ENCODE measurements at places on chromosomes 4 and X. TPM values are rescaled to one million over a fixed set of nuclear protein-coding genes. Genes with fewer than 3 reads are reported as not detected.

IBSP gene
- not detected for total RNA-seq

TEX11 gene
- not detected for total RNA-seq

ADGRA3 gene
- 1.3 TPM for total RNA-seq

CDKN2AIP gene
- total RNA-seq, result 13.8 TPM

MAGIX gene
- 0.32 TPM for total RNA-seq

TCP11X2 gene
- total RNA-seq, result not detected

RAB40AL gene
- total RNA-seq, result 0.94 TPM

PWWP3B gene
- total RNA-seq, result not detected

REPS2 gene
- 1.1 TPM for total RNA-seq

GPR143 gene
- total RNA-seq, result 1.5 TPM

DMRTC1 gene
- total RNA-seq, result not detected

FAM9B gene
- total RNA-seq, result not detected

NSUN7 gene
- under 0.01 TPM for total RNA-seq

UGT2A1 gene
- total RNA-seq, result not detected

PCDH10 gene
- total RNA-seq, result 0.38 TPM

NSG1 gene
- total RNA-seq, result 0.81 TPM

RTL5 gene
- 1.1 TPM for total RNA-seq

TBC1D9 gene
- total RNA-seq, result 38.0 TPM

ENOX2 gene
- total RNA-seq, result 14.2 TPM

GLRA2 gene
- not detected for total RNA-seq

CCSER1 gene
- 1.1 TPM for total RNA-seq

PNMA5 gene
- total RNA-seq, result not detected

LUZP4 gene
- total RNA-seq, result not detected

BCORL1 gene
- 2.4 TPM for total RNA-seq

SEPTIN6 gene
- 7.1 TPM for total RNA-seq

F9 gene
- total RNA-seq, result not detected

PACRGL gene
- total RNA-seq, result 22.0 TPM

CT47A1 gene
- total RNA-seq, result not detected

OPRPN gene
- total RNA-seq, result not detected

SSX4B gene
- not detected for total RNA-seq

ATP11C gene
- total RNA-seq, result 56.1 TPM

FRMD7 gene
- total RNA-seq, result under 0.01 TPM

TCEAL2 gene
- not detected for total RNA-seq

ANK2 gene
- 1.5 TPM for total RNA-seq

KLHL5 gene
- 119 TPM for total RNA-seq

TMEM31 gene
- total RNA-seq, result not detected

PLP1 gene
- total RNA-seq, result not detected

PRICKLE3 gene
- total RNA-seq, result 9.7 TPM

METAP1 gene
- total RNA-seq, result 15.9 TPM

PPP2R2C gene
- total RNA-seq, result 0.16 TPM

POLN gene
- total RNA-seq, result 4.3 TPM

GABRA4 gene
- total RNA-seq, result not detected

UGT2B7 gene
- total RNA-seq, result not detected

ALPK1 gene
- total RNA-seq, result 5.3 TPM

MFAP3L gene
- 0.16 TPM for total RNA-seq

DDX60 gene
- 42.2 TPM for total RNA-seq

P2RY8 gene
- 0.38 TPM for total RNA-seq

NDP gene
- not detected for total RNA-seq

MPC1L gene
- not detected for total RNA-seq

FAM149A gene
- total RNA-seq, result 0.19 TPM

LGI2 gene
- 0.06 TPM for total RNA-seq

GLA gene
- total RNA-seq, result 21.2 TPM

CFP gene
- total RNA-seq, result 0.49 TPM

HHIP gene
- 29.3 TPM for total RNA-seq

All from bladder microvascular endothelial cell (primary cell).